Cerebellum (tissue), 4 donors: ENCODE measurements at places on chromosomes 6 and 20.

DNA sequence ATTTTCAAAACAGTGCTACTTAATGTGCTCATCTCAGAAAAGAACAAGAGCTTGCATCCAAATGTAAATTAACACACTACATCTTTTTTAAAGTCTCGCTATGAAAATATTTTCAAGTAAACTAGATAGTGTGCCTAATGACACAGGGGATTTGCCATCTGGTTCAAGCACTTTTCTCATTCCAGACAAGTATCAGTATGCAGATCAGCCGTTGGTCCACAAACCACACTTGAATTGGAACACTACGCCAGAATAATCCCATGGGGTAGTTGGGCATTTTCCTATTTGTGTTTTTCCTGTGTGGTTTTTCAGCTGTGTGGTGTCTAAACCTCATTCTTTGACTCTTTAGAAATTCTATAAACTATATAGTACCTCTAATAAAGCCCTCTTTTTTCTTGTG lies 256.2 kb downstream of the EPHA7 start:
- no peak for DNase-seq

- DNase-seq, result no peak
Measured at GRCh38 chr6:87171938-87172633, 16.7 kb downstream of the ZNF292 start.

DNA sequence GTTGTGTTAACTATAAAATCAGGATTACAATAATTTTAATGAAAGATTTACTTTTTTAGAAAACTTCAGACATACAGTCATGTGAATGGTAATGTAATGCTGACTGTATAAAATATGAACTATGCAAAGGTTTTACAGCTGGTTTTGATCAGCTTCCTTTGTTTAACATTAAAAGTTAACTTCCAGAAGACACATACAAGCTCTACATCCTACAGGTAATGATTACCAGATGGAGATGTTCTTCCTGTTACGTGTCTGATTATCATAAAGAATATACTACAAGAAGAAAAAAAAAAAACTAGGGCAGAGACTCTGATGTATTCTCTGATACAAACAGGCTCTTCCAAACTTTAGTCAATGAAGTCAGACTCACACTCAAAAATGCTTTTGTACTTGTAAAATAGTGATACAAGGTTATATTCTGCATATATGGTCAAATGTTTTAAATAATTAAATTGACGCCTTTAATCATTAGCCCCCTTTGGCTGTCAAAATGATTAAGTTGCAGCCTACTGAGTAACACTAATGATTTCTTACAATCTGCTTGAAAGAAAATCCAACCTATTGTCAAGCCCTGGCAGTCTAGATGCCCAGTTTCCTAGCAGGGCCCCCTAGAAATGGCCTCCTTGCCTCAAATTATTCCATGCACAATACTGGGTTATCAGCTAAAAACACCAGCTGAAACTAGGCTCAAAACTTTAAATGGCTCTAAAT lies 251.8 kb upstream of the RUNX2 start:
- no peak for DNase-seq

DNA sequence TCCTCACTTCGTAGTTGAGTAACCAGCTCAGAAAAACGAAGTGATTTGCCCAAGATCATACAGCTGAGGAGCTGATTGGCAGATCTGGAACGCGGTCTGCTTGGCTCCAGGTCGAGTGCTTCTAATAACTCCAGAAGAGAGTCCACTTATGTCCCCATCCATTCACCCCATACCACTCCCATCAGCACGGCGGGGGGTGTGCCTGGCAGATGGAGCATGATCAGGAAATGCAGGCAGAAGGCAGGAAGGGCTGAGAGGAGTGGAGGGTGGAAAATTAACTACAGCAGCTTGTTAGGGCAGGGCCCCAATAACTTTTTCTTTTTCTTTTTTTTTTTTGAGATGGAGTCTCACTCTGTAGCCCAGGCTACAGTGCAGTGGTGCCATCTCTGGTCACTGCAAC lies 15.0 kb downstream of the FITM2 start:
- DNase-seq, result no peak

DNA sequence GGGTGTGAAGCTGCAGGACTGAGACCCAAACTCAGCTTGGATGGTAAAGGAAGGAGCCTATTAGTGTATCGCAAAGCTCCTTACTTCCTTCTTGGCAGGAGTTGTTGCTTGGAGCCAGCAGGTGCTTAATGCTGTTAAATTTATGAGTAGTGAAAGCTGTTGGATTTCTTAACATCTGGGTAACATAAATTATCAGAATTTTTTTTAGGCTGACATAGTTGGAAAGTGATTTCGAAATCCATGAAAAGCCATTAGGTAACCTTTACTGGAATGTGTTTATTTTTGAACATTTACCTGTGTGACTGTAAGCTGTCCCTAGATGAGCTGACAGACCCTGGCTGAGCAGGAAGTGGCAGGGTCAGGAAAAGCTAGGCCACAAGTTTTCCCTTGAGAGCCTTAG lies 470.4 kb upstream of the SLC35B3 start:
- DNase-seq, result no peak

DNA sequence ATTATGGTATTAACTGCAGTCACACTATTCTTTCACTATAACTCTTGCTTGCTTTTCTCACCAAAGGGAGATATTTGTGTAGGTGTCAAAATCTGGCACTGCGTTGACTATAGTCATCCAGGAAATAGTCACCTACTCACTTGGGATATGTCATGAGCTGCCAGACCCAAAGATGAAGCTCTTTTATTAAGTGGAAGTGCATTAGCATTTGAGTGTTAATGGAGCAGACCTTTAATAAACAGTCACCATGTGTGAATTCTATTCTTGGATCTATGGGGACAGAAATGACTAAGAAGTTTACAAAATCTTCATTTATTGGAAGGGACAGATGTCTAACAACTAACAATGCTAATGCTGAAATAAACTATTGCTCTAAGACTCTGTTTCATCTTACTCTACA lies 130.1 kb upstream of the NEDD9 start:
- no peak for DNase-seq

- no peak for DNase-seq
Measured at GRCh38 chr6:37140145-37140544, 29.8 kb upstream of the PIM1 start.

- DNase-seq, result no peak
Measured at GRCh38 chr6:126633373-126633772, 293.5 kb downstream of the CENPW start.
